LoVo (cell line): ENCODE measurements at places on chromosomes 3 and 15.

DNA sequence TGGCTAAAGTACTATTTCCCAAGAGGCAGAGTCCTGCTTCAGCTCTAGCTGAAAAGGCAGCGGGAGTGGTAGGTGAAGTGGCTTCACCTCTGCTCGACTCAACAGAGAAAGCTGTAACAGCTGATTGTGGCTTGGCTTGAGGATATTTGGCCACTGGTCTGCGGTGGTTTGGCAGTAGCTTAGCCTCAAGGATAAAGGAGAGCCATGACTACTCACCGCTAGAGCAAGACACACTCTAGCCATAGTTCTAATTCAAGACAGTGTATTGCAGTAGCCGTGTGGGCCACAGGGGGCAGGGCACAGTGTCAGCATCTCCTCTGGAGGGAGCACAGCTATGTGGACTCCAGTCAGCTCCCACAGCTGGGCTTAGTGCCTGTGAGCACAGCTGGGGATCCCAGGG, 23.5 kb downstream of the TPRG1 start:
- no peak for DNase-seq

DNA sequence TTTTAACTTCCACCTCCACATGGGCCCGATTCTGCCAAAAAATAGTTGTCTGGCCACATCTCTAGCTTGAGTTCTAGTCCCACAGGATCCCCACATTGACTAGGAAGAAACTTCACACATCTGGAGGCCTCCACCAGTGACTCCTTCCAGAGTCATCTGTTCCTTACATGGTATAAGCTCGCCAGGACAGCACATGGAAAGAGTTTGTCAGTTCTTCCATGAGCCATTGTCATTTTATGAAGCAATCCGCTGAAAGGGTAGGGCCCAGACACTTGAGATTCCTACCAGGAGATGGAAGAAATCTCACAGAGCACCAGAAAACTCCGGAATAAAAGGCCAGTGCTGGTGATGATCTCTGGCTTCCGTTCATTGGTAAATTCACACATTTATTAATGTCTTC, 350.5 kb upstream of the ICE2 start:
- no peak for DNase-seq

DNA sequence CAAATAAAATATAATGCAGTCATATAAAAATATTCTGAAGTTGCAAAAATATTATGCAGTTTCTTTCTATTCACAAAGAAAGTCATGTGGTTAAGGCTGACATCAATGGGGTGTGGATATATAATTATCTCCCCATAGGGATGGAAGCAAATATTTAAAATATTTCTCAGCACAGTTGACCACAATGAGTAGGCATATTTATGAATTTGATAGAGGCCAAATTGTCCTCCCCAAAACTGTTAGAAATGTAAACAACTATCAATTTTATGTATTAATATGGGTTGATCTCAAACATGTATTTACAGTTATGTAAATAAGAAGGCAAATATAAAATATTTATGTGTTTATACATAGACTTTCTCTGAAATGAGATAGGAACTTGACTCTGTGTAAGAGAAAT, 246.0 kb upstream of the CBLB start:
- DNase-seq, result no peak

DNA sequence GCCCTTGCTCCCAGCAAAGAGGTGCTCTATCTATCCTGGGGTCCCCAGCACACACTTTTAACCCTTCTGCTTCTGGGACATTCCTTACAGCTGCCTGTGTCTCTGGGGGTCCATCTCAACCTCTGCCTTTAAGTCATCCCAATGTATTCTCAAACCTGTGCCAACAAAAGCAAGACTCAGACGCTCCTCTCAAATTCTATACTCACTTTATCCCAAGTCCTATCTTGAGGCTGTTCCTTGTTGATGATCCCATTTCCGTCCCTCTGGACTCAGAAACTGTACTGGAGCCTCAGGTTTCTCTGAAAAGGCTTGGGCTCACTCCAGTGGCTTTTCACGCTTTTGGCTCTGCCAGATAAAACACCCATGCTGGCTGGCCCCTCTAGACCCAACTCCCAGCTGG, 69.7 kb downstream of the XXYLT1 start:
- no peak for DNase-seq

- no peak for DNase-seq
These were observed 173.9 kb downstream of the MEIS2 start for GRCh38 chr15:36926427-36926825.

DNA sequence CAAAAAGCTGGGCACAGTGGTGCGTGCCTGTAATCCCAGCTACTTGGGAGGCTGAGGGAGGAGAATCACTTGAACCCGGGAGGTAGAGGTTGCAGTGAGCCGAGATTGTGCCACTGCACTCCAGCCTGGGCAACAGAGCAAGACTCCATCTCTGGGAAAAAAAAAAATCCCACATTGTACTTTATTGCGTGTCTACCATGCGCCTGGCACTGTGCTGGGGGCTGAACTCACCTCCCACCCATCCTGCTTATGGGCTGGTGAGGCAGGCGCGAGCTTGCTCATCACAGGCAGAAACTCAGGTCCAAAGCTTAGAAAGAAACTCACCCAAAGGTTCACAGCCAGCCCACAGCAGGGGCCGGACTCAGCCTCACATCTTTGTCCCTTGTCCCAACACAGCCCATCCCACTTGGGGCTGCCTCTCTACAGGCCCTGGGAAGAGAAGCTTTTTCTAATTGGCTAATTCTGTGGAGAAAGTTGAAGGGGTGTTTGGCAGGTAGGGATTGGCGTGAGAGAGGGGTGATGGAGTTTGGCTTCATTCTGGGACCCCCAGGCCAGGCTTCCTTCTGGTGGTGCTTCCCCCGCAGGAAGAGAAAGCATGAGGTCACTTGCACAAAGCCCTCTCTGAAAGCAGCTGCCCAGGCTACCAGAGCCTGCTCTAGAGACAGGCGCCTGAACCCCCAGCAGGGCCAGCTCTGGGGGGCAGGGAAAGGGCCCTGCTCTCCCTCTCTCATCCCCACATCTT, 122.6 kb upstream of the SMAD3 start:
- DNase-seq, result no peak

- DNase-seq, result no peak
These were observed 10.4 kb downstream of the ARMC8 start for GRCh38 chr3:138197524-138197923.

GRCh38 chr3:31502803-31503221, 29.9 kb upstream of the STT3B start:
- DNase-seq, result no peak

DNA sequence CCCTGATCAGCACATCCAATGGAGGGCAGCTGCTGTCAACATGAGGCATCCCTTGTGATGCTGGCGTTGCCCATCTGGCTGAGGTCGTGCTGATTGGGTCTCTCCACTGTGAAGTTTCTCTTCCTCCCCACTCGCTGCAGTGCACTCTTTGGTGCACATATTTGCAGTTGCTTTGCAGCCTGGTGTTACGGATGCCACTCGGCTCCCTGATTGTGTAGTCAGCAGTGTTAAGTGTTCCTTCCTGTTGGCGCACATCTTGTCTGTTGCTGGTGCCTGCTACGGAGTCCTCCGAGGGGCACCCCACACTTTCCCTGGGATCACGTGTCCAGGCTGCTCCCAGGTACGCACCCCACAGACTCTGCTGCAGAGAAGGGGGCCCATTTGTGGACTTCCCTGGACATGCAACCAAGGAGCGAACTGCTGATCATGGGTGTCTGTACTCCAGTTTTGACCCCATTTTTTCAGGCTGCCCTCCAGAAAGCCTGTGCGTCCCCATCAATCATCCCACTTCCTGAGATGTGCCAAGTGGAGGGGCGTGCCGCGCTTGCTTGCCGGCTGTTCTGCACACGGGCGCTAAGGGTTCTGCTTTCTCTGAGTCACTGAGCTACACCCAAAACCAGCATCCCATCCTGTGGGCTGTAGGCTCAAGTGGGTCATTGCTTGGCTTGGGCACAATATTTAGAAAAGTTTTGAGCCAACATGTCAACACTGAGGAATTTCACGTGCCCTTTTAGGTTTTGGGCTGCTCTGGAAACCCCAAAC, 98.6 kb downstream of the FBLN2 start:
- DNase-seq, result no peak

- DNase-seq, result no peak
These were observed 88.7 kb upstream of the UBE2E2 start for GRCh38 chr3:23114432-23114831.

- peak; percentile 2 for DNase-seq
These were observed 67.2 kb downstream of the CACNA2D2 start for GRCh38 chr3:50436114-50436674.

DNA sequence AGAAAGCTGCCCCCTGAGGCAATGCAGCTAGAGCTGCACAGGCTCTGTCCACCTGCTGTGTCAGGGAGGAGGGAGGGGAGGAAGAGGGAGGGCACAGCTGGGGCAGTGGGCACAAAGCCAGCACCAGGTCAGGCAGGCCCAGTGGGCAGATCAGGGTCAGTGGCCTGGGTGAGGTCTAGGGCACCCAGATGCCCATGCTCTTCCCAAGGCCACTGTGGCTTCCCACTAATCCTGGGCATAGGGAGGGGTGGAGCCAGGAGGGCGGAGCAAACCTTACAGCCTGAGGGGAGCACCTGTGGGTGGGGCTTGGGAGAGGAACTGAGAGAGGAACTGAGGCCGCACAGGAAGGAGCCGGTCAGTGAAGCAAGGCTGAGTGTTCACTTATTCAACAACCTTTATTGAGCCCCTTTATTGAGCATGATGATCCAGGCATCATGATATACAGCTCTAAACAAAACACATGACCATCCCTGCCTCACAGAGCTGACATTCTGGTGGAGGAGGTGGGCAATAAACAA, 55.0 kb downstream of the RHCG start:
- no peak for DNase-seq
